ENCODE measurements at places on chromosomes 6 and 20. TPM values are rescaled to one million over a fixed set of nuclear protein-coding genes. Genes with fewer than 3 reads are reported as not detected.

The PPP1R16B gene
- total RNA-seq = 0.96 TPM

The RGS17 gene
- total RNA-seq = 0.28 TPM

The HEY2 gene
- total RNA-seq = 1.8 TPM

GRCh38 chr6:163813979-163814493 lies 399.5 kb downstream of the QKI start:
- DNase-seq = no peak
- no peak overlapping the region for H3K27ac ChIP-seq
- H3K36me3 ChIP-seq = no peaks in the 10 kb centered on the region
- no peak overlapping the region for H3K4me3 ChIP-seq

DNA sequence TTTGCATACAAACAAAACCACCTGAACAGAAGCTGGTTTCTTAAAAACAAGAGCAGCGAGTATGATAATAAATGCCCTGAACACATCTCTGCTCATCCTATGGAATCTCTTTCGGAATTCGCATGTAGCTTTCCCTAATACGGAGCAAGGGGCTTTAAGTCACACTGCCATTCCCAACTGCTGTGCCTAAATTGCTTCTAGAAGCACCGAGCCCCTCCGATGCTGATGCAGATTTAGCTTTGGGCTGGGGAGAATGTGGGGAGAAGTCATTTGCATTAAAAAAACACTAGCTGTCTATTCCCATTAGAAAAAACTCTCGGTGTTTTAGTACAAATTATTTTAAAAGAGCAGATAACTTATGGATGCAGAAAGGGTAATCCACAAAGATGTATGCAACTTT lies 76.9 kb downstream of the CD83 start:
- H3K27ac ChIP-seq = no peak overlapping the region
- no peak overlapping the region for H3K4me3 ChIP-seq
- H3K36me3 ChIP-seq = no peaks in the 10 kb centered on the region
- no peaks in the 10 kb centered on the region for H3K4me1 ChIP-seq

DNA sequence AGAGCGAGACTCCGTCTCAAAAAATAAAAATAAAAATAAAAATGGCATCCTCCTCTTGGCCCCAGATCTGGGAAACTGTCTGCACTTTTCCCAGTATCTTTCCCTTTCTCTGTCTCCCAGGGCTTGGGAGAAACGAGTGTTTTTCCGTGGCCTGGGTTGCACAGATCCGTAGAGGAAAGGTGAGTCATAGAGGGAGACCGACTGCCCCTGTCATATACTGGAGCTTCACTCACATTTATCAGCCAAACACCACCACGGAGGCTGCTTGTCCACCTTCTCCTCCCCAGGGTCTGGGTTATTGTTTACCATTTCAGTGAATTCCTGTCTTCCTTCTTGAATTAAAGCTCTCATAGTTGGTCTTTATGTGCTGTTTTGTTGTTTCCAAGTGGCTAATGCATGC lies 31.9 kb upstream of the EIF2S2 start:
- H3K4me1 ChIP-seq = no peaks in the 10 kb centered on the region
- H3K4me3 ChIP-seq = no peak overlapping the region
- H3K36me3 ChIP-seq = no peaks in the 10 kb centered on the region
- DNase-seq = no peak
- H3K27ac ChIP-seq = no peak overlapping the region
- no peaks in the 10 kb centered on the region for H3K27me3 ChIP-seq

DNA sequence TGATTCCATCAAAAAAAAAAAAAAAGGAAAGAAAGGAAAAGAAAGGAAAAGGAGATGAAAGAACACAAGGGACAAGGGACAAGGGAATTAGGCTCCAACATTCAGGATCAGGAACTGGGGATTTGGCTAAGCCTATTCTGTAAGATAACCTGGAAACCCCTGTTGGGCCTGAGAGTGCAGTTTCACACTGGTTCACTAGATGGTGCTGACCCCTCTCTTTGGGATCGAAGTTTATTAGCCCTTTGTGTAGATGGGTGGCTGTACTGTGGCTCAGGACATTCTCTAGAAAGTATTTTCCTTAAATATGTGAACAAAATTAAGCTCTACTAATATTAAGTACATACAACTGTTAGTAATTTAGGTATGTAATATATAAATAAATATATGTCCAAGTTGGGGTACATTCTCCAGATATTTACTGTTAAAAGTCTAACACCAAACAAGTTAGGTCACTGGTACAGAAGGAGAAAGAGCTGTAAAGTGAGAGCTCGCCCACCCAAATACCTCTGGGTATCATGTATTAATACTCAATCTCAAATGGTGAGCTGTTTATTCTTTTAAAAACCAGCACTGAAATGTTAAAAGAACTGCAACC lies 6.3 kb downstream of the OR2A4 start:
- no peak overlapping the region for H3K27ac ChIP-seq
- no peak for DNase-seq
- no peaks in the 10 kb centered on the region for H3K4me1 ChIP-seq
- no peak overlapping the region for H3K4me3 ChIP-seq

DNA sequence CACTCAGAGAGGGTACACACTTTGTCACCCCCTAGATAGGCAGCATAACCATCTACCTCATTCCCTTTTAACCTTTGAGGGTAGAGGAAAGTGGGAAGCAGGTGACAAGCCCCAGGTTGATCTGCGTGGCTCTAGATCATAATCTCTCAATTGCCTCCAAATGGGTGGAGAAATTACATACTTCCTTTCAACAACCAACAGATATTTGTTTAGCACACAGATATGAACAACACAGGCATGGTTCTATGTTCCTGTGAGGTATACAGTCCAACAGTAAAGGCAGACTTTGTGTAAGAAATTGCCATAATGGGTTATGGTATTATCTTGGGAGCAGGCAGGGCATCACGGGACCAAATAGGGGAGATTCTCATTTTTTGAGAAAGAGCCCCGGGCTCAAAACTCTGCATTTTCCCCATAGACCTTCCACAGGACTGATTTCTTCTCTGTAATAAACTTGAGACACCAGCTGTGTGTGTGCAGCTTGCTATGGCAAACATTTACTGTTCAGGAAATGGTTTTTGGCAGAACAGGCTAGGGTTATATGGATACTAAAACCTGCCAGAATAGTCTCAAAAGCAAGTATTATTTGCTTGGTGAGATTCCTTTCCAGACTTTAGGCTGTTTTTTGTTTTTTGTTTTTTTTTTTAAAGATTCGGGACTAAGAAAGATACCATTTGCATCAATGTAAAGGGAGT lies 126.2 kb downstream of the CD164 start:
- no peaks in the 10 kb centered on the region for H3K4me1 ChIP-seq
- no peaks in the 10 kb centered on the region for H3K27me3 ChIP-seq
- no peak overlapping the region for H3K4me3 ChIP-seq
- H3K36me3 ChIP-seq = no peaks in the 10 kb centered on the region
- DNase-seq = no peak
